Mammary epithelial cell (primary cell): ENCODE measurements at places on chromosomes 1 and 21. TPM values are rescaled to one million over a fixed set of nuclear protein-coding genes. Genes with fewer than 3 reads are reported as not detected.
A peak's percentile ranks its signal among the peaks of the same experiment; 100 is the strongest.

DNA sequence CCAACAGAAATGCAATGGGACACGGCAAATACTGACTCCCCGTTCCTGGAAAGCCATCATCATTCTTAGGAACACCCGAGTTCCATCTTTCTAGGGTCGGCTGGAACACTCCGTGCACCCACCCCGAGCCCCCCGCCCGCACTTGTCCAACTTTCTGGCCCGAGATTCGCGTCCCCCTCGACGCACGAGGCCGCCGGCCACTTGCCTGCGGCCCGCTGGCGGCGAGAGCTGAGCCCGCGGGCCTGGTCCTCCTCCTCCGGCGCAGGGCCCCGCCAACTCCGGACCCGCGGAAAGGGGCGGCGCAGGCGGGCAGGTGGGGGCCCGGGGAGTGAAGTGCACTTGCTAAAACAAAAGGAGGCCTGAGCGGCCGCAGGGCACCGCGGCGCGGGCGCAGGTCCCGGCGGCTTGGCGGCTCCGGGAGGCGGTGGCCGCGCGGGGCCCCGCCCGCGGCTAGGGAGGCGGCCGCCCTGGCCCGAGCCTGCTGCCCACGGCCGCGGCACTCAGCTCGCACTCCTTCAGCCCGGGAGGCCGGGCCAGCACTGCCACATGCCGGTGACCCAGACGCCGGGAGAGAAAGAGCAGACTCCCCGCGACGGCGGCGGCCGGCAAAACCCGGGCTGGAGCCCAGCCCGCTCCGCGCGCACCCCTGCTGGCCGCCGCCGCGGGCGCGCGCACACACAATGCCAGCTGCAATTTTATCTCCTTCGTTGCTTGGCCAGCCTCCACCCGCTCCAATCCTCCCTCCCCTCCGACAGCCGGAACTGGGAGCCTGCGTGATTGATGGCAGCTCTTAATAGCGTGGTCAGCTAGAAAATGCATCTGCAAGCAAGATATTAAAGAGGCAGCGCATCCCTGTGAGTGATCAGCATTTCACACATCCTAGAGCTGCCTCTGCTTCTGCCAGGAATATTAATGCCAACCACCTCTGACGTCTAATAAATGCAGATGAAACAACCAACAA lies 114.3 kb downstream of the RERE start:
- DNase-seq = peak; percentile 88

Gene MEF2D
- total RNA-seq = 34.3 and 41.0 TPM in 2 replicates

DNA sequence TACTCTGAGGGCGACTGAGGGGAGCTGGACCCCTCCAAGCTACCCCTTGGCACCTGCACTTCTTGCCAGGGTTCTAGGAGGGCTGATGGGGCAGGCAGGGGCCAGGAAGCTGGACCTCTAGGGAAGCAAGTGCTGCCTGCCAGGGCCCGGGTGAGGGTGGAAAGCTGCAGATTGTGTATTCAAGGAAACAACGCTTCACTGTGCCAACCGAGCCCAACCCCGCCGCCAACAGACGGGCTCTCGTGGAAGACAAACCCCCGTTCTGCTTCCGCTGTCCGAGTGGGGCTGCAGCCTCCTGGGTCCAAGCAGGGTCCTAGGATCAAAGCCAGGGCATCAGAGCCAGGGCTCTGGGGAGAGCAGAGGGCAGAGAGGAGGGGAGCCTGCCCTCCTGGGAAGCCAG lies 3.2 kb downstream of the EFHD2 start:
- no peak for DNase-seq

DNA sequence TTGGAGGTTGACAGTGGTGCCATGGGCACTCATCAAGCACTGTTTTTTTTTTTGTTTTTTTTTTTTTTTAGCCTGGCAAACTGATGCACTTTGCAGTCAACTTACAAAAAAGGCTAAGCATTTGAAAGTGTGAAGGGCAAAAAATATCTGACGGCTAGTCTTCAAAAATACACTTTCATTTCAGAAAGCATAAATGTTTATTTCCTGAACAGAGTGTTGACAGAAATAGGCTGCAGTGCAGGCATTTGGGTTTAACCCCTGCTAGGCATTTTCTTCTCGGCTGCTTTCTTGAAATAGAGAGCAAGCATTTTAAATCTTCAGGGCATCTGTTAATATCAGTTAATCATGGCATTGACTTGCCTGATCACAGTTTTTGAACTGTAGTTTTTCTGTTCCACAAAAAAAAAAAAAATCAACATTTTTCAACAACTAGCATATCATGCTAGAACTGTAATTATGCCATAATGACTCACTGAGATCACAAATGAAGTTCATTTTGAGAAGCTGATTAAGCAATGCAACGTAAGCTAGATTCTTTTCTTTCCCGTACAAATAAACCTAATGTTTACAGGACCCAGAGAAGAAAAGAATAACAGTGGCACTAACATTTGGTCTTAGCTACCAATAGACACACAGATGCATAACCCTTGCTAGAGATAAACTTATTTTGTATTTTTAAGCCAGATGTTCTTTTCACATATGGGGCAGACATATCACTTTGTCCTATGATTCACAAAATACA lies 100.4 kb upstream of the USH2A start:
- no peak for DNase-seq

GRCh38 chr1:226576601-226577000 lies 28.0 kb downstream of the STUM start:
- DNase-seq = no peak

DNA sequence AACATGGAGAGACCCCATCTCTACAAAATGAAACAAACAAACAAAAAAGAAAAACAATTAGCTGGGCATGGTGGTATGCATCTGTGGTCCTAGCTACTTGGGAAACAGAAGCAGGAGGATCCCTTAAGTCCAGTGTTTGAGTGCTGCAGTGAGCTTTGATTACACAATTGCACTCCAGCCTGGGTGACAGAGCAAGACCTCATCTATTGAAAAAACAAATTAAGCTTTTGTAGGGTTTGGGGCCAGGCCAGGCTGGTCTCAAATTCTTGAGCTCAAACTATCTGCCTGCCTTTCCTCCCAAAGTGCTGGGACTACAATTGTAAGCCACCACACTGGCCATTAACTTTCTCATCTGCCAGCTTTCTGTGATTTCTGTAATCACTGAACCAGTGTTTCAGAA lies 27.2 kb downstream of the NIPAL3 start:
- DNase-seq = no peak

GRCh38 chr1:43373066-43373940 lies 5.5 kb upstream of the ELOVL1 start:
- peak; percentile 92 for DNase-seq

GRCh38 chr1:154199563-154199879 lies 6.6 kb downstream of the CFAP141 start:
- DNase-seq = no peak

GRCh38 chr1:19704247-19705113 lies 39.8 kb downstream of the HTR6 start:
- DNase-seq = peak; percentile 47

DNA sequence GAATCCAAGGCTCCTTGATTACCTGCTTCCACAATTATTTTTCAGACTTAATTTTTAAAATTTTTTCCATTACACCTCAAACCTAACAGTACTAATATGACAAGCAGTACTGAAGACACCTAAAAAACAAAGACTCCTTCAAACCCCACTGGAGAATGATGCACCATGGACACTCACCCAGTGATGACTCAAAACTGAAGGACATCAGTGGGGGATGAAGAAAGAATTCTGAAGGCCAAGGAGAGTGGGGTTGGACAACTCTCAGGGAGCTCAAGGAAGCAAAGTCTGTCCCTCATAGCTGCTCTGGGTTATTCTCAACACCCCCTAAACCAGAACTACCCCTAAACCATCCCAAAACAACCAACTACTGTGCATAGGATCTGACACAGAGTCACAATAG lies 2.4 kb upstream of the ARHGAP29 start:
- DNase-seq = peak; percentile 36

Gene PLA2G2C
- not detected in 2 replicates for total RNA-seq

GRCh38 chr1:117275055-117275454 lies 64.3 kb upstream of the VTCN1 start:
- DNase-seq = no peak

DNA sequence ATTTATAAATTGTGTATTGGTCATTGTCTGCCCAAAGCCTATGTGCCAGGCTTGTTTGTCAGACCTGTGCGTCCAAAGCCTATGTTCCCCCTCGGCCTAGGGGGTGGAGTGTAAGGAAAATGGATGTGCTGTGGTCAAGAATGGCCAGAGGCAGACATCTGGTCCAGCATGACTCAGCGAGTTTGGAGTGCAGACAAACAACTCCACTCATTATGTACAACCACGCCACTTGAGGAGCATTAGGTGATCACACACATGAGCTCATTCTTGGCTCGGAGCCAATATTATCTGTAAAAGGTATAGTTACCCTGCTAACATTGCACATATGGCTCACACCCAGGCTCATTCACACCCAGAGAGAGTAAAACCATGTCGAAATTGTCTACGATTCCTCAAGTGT lies 1047.6 kb upstream of the ADGRL4 start:
- DNase-seq = peak; percentile 97

Gene PTPN22
- 0.32 and 0.40 TPM in 2 replicates for total RNA-seq

DNA sequence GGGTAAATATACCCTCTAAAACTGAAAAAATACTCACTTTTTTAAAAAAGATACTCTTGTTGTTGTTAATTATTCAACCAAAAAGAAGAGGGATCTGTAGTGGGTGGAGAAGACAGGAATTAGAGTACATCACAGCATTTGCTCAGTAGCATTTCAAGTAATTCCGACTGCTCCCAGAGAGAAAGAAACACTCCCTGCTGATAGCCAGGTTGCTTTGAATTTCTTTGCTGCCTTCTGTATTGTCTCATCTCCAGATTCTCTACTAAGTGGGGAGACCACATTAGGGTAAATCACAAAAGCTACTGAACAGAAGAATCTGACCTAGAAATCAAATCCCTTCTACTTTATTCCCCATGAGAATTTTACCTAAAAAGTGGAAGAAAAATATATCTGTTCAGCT lies 661.1 kb downstream of the BRINP3 start:
- DNase-seq = no peak

DNA sequence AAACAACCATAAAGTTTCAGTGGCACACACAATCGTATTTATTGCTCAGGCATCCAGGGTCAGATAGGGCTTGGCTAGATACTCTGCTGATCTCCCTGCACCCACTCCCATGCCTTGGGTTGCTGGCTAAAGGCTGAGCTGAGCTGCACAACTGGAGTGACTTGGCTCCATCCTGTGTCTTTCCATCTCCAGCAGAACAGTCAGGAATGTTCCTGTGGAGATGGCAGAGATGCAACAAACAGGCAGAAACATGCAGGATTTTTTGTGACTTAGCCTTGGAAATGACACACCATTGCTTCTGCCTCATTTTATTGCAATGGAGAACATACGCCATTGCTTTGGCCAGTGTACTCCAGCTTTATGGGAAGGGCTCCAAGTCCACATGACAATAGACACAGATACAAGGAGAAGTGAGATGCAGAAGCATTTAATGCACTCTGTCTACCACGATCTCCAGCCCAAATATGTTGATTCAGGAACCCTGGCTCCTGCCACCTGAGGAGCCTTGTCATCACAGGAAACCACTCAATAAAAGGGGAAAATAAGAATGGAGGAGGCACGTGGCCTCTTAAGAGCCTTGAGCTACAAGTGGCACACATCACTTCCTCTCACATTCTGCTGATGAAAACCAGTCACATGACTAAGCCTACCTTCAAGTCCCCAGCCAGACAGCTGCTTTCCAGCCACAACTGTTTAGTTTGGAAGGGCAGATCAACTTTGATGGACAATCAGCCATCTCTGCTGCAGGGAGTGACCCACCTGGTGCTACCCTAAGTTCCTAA lies 10.1 kb upstream of the GUCA2B start:
- DNase-seq = peak; percentile 51

Gene KCNJ9
- not detected for total RNA-seq

- DNase-seq = no peak
These were observed 4.0 kb downstream of the HPCAL4 start for GRCh38 chr1:39687243-39687642.

- DNase-seq = no peak
These were observed 12.7 kb upstream of the RAB4A start for GRCh38 chr1:229258031-229258756.

Gene DNASE2B
- not detected for total RNA-seq

Gene GBP3
- 17.8 and 20.2 TPM in 2 replicates for total RNA-seq

Gene PLCH2
- 113 TPM for total RNA-seq

DNA sequence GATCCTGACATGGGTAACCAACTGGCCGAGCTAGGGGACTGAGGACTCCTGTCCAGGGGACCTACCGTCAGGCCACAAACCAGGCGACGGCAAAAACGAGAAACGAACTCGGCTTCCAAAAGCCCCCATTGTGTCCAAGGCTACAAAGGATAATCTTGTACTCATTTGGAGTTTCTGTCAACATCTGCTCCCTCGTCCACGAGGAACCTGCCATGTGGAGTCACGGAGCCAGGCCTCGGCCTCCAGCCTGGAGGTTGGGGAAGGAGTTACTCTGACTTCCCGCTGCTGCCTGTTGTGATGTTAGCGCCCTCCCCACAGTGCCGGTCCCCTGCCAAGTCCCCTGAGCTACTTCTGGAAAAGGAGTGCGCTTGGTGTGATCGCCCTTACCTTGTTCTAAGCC lies 7.3 kb downstream of the KRTAP10-1 start:
- no peak for DNase-seq

GRCh38 chr1:88780485-88780884 lies 96.4 kb downstream of the PKN2 start:
- DNase-seq = no peak

Gene TAGLN2
- 178 TPM for total RNA-seq

Gene ITLN2
- total RNA-seq = 0.50 TPM

- DNase-seq = peak; percentile 62
These were observed 17.8 kb downstream of the GNG12 start for GRCh38 chr1:67815303-67816094.

Gene KIF26B
- 14.2 TPM for total RNA-seq

GRCh38 chr1:33321178-33321577 lies 280 bp upstream of the A3GALT2 start:
- no peak for DNase-seq

Gene GJA5
- 4.6 and 17.0 TPM in 2 replicates for total RNA-seq
